ENCODE measurements at places on chromosomes 7 and 10.
A peak's percentile ranks its signal among the peaks of the same experiment; 100 is the strongest.

- no peak for DNase-seq
Observed at GRCh38 chr7:132592231-132592920, 16.1 kb upstream of the PLXNA4 start.

DNA sequence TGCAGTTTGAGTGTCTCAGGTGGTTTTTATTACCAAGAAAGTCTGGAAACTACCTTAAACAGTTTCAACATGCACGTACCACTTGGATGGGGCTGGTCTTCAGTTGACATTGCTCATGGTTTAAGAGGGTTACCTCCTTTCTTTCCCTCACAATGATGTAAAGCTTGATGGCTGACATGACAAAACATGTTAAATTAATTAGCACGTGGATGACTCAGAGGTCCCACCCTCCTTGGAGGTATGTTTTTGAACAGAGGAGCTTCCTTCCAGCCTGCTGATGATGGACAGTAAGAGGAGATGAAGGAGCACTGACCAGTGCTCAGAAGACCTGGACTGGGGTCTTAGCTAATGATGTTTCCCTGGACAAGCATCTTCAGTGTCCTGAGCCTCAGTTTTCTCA lies 322.3 kb upstream of the PODXL start:
- DNase-seq, result no peak

- no peak for DNase-seq
Observed at GRCh38 chr10:11232222-11232961, 214.7 kb downstream of the CELF2 start.

DNA sequence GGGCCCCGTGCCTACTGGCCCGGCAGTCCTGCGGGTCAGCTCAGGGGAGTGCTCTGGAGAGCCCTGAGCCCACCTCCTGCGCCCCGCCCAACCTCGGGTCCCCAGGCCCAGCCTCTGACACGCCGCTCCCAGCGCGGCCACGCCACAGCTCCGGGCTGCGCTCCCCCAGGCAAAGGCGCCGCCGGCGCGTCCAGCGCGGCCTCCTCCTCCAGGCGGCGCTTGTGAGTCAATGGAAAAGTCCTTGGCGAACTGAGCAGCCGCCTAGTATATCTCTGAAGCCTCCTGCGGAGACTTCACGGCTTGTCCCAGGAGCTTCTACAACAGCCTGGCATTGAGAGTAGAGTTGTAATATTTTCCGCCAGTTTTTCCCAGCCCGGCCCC lies 29.5 kb upstream of the BMS1 start:
- peak; percentile 18 for DNase-seq

- DNase-seq, result no peak
Observed at GRCh38 chr10:69504576-69505250, 53.4 kb downstream of the TSPAN15 start.

DNA sequence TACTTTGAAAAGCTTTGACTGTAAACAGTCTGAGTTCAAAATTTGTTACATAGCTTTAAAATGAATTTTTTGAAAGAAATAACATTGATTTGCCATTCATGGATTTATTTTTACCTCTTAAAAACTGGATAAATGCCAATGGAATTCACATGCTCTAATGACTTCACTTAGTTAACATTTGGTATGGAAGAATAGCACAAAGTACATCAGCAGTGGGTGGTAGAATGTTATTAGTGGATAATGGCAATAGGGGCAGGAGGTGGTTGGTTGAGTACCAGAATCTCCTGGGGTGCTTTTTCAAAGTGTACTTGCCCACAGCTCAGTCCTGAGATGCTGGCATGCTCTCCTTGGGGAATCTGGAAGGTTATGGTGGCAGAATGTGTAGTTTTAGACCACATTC lies 4.7 kb downstream of the PPP1R9A start:
- no peak for DNase-seq

GRCh38 chr10:96830511-96831199 lies 1.4 kb upstream of the LCOR start:
- peak; percentile 75 for DNase-seq

DNA sequence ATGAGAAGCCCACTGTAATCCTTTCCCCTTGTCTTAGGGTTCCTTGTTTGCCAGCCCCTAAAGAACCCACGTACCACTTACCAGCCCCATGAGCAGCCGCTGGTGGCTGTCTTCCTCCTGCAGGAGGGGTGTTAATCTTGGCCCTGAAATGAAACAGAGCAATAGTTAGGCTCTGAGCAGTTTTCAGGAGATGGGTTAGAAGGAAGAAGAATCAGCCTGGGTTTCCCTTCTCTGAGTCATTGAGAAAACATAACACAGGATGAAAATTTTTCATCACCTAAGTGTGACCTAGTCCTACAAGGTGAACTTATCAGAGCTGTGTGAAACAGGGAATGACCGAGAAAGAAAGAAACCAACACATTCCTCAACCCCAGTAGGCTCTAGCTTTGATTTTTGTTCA lies 90.0 kb downstream of the GSAP start:
- DNase-seq, result no peak

DNA sequence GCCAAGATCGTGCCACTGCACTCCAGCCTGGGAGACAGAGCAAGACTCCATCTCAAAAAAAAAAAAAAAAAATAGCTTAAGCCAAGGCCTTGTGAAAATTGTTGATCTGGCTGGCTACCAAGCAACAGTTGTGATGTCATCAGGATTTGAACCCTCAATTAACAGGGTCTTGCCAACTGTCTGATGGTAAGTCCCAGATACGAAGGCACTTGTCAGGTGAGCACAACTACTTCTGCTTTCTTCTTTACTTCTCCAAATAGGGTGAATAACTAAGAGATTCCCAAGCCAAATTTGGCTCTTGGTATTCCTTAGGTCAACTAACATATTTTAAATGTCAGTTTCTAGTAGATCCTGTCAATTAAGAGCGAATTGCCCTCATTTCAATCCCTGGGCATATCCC lies 47.4 kb downstream of the ANKRD61 start:
- DNase-seq, result no peak

- no peak for DNase-seq
Observed at GRCh38 chr10:436911-437665, 252.4 kb downstream of the DIP2C start.

- DNase-seq, result no peak
Observed at GRCh38 chr7:47936323-47936722, 11.9 kb downstream of the PKD1L1 start.

DNA sequence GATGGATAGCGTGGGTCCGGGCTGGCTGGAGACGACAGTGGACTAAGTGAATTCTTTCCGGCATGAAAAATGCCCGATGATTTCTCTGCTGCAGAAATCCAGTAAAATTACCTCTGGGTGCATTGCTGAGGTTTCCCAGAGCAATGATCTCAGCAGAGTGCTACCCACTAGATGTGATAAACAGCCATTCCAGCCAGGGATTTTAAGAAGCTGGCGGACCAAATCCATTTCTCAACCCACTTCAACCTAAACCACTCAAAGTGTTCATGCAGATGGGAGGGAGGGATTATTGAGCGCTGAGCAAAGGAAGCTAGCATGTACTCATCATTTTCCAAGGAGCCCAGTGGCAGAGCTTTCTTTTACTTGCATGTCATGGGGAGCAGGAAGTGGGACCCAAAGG lies 116.7 kb downstream of the PRKCQ start:
- DNase-seq, result no peak

GRCh38 chr7:157438121-157439025 lies 101.6 kb downstream of the DNAJB6 start:
- DNase-seq, result no peak

- no peak for DNase-seq
Observed at GRCh38 chr7:41709621-41710020, 6.7 kb upstream of the INHBA start.

DNA sequence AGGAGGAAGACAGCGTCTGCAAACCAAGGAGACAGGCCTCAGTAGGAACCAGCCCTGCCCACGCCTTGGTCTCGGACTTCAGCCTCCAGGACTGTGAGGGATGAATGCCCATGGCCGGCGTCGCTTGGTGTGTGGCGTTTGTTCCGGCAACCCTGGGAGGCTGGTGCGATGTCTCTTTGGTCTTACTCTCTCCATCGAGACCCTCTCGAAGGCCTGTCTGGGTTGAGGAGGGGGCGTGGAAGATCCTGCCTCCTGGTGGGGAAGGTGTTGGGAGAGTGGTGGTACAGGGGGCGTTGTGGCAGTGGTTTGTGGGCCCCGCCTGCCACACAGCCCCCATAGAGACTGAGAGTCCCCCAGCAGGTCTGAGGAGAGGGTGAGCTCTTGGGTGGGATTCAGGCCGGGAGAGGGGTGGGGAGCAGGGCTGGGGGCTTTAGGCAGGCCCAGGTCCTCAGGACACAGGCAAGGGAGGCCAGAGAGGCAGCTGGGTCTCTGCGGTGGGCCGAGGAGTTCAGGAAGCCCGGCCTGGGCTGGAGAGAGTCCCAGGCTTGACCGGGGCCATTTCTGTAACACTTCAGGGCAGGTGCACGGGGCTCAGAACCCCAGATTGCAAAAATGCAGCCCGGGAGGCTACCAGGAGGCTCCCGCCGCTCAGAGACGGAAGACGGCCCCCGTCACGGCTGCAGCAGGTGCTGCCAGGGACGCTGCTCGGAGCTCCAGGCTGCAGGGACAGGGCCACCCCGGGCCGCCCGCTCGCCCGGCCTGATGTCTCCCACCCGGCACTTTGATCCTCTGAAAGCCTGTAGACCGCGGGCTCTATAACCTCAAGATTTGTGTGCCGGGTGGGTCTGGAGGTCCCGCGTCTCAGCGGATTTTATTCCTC lies 33.8 kb upstream of the PSMG3 start:
- no peak for DNase-seq

GRCh38 chr7:75924889-75925288 lies 9.9 kb downstream of the POR start:
- DNase-seq, result no peak

DNA sequence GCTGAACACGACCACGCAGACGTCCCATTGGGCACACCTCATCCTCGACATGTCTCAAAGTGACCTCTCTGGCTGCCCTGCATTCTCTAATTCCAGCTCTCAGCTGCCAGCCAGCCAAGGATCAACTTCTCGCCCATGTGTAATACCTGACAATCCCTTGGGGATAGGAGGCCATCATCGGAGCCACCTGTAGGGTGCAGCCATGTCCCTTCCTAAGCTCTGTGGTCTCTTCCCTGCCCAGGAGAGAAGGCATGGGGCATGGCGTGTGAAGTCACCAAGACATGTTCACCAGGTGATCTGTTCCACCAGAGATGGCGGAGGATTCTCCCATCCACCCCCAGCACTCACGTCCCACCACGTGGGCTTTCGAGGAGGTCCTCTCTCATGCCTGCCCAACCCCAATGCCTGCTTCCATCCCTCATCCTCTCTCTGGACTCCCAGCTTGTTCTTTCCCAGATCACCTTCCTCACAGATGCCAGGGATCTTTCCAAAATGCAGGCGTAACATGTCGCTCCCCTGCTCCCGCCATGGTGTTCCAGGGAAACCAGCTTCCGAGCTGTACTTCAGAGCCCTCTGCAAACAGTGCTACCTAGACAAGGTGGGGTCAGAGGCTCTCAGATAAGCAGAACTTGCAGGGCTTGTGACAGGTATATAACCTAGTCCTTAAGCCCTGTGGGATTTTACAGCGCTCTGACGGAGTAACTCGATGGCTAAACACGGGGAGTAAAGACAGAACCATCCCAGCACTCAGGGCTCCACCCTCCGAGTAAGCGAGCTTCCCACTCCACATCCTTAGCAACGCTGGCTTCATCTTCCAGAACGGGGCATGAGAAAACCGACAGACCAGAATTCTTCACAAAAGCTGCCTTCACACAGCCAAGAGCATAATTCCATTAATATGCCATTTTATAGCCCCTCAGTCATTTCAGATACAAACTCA lies 41.1 kb downstream of the BRI3 start:
- no peak for DNase-seq

DNA sequence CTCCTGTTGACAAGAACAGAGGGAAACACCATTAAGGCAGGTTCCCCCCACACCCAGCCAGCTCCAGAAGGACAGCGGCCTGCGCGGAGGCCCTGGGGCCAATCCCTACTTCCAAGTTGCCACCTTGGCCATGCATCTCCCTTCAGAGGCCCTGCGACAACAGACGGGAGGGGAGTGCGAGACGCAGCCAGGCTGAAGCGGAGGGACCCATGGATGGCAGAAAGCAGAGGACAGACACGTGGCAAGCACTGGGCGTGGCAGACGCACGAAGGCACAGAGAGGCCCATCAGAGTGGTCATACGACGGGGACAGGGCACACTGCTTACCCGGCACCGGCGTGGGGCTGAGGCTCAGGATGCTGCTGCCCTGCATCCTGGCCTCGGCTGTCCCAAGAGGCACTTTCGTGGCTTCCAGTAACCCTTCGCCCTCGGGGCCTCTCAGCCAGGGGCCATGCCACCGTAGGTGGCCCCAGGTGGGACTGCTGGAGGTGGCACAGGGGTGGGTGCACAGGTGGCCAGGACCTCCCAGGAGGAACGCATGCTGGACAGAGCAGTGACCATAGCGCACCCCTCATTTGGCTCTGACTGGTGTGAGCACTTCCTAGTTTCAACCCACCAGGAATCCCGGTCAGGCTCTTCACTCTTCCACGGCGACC lies 11.4 kb downstream of the CXCL12 start:
- no peak for DNase-seq

GRCh38 chr7:77378584-77378983 lies 37.6 kb downstream of the GSAP start:
- DNase-seq, result no peak

- DNase-seq, result no peak
Observed at GRCh38 chr7:98175260-98175940, 35.8 kb upstream of the BHLHA15 start.

DNA sequence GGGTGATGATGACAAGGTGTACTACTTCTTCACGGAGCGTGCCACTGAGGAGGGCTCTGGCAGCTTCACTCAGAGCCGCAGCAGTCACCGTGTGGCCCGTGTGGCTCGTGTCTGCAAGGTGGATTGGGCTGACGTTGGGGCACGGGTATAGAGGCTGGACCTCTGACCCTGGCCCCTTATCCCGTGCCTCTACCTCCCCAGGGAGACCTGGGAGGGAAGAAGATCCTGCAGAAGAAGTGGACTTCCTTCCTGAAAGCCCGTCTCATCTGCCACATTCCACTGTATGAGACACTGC lies 8.4 kb downstream of the MRPL43 start:
- DNase-seq, result no peak

- DNase-seq, result no peak
Observed at GRCh38 chr10:69570050-69570816, 3.0 kb downstream of the NEUROG3 start.

DNA sequence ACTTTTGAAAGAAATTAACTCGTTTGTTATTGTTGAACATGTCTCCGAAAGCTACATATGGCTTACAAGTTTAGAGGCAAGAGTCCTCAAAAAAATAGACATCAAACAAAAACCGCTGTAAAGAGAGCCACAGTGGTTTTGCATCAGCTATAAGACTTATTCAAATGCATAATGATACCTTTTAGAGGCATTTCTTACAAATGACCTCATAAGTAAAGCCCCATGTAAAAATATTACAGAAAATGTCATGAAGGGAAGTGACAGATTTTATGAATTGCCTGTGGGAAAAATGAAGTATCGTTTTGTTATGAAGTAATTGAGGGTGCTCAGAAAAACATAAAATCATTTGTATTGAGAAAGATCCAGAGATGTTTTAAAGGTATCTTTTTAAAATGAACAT lies 598.0 kb downstream of the NXPH1 start:
- no peak for DNase-seq

Data from stimulated activated CD8-positive, alpha-beta memory T cell treated with anti-CD3 and anti-CD28 coated beads, Interleukin-4, amount 100 ng/mL, for 4 hours (primary cell).